ENCODE measurements at places on chromosomes 13 and 19.

- no peak for DNase-seq
These were observed 56.0 kb upstream of the RGCC start for GRCh38 chr13:41401366-41401765.

DNA sequence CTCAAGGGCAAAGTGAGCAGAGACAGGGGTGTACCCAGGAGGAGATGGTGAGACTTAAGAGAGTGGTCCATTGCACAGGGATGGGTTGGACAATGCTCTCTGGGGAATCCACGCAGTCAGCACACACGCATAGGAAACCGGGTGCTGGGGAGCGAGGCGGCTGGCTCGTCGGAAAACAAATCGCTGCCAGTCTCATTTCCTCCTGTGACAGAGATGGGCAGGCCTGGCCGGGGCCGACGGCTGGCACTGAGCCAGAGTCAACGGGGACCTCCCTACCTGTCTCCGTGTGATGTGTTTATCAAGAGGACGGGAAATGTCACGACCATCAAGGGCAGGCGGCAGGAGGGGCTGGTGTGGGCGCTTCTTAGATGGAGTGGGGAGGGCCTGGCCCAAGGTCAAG is 27.3 kb downstream of the PTPRS start:
- DNase-seq: peak; percentile 79

- DNase-seq: peak; percentile 62
These were observed 53.9 kb upstream of the CEACAM21 start for GRCh38 chr19:41521931-41522555.

DNA sequence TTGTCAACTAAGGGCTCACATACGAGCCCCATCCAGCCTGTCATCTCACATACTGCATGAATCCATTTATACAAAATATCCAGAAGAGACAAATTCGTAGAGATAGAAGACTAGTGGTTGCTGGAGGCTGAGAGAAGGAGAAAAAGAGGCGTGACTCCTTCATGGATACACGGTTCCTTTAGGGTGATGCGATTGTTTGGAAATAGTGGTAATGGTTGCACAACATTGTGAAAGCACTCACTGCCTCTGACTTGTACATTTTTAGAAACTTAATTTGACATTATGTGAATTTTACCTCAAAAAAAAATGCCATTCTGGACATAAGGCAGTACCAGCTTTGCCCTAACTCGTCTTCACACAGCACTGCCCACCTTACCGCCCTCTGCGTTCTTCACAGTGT is 27.3 kb downstream of the IGFL1 start:
- DNase-seq: no peak

GRCh38 chr13:74306496-74306895 is 172.3 kb upstream of the KLF12 start:
- no peak for DNase-seq

DNA sequence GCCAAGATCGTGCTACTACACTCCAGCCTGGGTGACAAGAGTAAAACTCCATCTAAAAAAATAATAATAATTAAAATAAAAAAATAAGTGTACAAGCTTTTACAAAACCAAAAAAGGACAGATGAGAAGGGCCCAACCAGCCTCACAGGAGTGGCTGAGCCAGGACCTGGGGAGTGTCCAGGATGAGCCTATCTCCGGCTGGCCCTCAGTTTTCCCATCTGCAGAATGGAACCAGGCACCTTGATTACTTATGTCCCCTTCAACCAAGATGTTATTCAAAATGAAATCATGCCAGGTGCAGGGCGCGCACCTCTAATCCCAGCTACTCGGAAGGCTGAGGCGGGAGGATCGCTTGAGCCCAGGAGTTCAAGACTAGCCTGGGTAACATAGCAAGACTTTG is 9.5 kb upstream of the IFI30 start:
- DNase-seq: no peak

- DNase-seq: no peak
These were observed 207.4 kb downstream of the COG6 start for GRCh38 chr13:39862900-39863299.

DNA sequence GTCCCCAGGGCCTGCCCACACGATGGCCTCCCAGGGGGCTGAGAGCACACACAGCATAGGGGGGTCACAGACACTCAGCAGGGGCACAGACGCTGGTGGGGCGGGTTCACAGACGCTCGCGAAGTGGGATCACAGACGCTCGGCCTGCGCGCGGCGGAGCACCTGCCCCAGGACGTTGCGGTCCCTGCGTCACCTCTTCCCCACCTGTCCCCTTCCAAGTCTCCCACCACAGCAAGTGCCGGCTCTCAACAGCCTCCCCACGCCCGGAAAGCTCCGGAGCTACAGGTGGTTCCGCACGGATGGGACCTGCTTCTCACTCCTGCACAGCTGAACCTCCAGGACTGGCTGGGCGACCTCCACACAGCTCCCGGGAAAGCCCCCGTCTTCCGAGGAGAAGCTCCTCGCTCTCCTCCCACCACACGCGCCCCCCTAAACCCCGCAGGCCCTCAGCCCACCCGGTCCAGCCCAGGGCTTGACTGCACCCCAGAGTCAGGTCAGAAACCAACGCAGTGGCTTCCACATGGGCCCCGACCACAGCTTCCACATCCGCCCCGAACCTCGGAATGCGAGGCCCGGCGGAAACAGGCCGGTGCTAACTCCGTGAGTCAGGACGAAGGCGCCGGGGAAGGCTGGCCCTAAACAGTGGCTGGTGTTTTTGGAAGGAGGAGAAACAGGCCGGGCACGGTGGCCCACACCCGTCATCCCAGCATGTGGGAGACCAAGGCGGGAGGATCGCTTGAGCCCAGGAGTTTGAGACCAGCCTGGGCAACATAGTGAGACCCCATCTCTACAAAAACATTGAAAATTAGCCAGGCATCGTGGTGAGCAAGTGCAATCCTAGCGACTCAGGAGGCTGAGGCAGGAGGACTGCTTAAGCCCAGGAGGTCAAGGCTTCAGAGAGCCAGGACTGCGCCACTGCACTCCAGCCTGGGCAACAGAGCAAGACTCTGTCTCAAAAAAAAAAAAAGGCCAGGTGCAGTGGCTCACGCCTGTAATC is 16.5 kb downstream of the BTBD2 start:
- DNase-seq: peak; percentile 29

DNA sequence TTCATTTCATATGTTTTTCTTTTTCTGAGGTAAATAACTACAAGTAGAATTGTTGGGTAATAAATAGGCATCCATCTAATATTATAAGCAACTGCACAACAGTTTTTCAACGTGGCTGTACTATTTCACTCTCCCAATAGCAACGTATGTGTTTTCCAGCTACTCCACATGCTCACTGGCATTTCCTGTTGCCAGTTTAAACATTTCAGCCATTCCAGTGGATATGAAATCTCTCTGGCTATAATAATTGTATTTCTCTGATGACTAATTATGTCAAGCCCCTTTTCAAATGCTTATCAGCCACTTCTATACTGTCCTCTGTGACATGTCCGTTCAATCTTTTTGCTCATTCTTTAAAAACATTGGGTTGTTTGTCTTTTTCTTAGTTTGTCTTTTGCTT is 26.8 kb upstream of the ALOX5AP start:
- DNase-seq: no peak

GRCh38 chr19:32680986-32681385 is 5.3 kb downstream of the RGS9BP start:
- no peak for DNase-seq

All from GM06990 (cell line).